ENCODE measurements at places on chromosomes 3 and 15.

GRCh38 chr15:101618076-101618475 lies 34.1 kb downstream of the TM2D3 start:
- no peak for DNase-seq

GRCh38 chr3:30795176-30795575 lies 99.3 kb downstream of the GADL1 start:
- DNase-seq, result no peak

GRCh38 chr3:55955891-55956477 lies 468.9 kb upstream of the WNT5A start:
- DNase-seq, result no peak

DNA sequence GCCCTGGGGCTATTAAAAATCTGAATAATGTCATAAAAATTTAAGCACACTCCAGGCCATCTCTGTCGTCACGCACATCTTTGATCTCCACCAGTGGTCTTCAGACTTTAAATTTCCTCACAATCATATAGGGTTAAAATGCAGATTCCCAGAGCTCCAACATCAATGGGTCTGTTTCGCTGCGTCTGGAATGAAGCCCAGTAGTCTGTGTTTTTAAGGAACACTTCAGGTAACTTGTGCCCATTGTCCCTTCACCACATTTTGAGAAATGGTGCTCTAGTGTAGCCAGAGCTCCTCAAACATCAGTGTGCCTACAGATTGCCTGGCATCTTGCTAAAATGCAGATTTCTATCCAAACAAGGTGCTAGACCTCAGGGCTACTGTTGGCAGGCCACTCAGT lies 9.8 kb downstream of the SEMA6D start:
- no peak for DNase-seq

DNA sequence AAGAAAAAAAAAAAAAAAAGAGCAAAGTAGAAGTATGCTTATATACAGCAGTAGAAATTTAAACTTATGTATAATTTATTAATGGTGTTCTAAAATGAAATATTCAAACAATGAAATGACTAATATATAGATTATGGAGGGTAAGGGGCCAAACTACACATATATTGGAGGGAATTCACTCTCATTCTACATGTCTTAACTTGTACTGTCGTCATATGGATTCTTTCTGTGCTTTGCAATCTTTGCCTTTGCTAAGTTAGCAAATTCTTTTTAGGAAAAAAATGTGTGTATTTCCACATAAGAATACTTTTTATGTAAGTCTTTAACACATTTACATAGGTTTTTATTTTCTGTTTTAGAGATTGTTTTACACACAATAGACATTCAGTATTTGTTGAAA lies 118.9 kb upstream of the MBNL1 start:
- no peak for DNase-seq

GRCh38 chr15:44097552-44097951 lies 97.5 kb downstream of the FRMD5 start:
- no peak for DNase-seq

DNA sequence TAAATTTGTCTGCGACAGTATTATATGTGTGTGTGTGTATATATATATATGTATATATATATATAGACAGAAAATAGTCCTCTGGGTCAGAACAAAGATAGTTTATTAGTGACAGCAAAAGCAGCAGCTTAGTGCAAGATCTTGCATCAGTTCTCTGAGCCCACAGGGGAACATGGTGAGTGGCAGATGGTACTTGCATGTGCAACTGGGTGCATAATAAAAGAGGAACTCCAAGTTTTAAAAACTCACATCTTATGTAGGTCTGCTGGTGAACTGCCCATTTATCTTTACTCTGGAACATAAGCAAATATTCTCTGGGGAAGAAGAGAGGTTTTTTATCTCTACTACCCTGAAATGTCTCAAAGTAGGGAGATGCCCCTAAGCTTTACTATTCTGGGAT lies 276.4 kb downstream of the POLQ start:
- DNase-seq, result no peak

- no peak for DNase-seq
These were observed 22.5 kb upstream of the VPS8 start for GRCh38 chr3:184789314-184789998.

- DNase-seq, result no peak
These were observed 298.6 kb upstream of the ZNF717 start for GRCh38 chr3:76083992-76084391.

GRCh38 chr3:12822725-12823373 lies 18.5 kb downstream of the RPL32 start:
- no peak for DNase-seq

- no peak for DNase-seq
These were observed 41.4 kb upstream of the SPATA12 start for GRCh38 chr3:57019057-57019456.
